ENCODE measurements at places on chromosomes 1 and 21.
A peak's percentile ranks its signal among the peaks of the same experiment; 100 is the strongest.

GRCh38 chr21:42031816-42032215 lies 21.7 kb upstream of the ZBTB21 start:
- no peak for DNase-seq

GRCh38 chr1:1883092-1883873 lies 7.6 kb downstream of the GNB1 start:
- DNase-seq = no peak

DNA sequence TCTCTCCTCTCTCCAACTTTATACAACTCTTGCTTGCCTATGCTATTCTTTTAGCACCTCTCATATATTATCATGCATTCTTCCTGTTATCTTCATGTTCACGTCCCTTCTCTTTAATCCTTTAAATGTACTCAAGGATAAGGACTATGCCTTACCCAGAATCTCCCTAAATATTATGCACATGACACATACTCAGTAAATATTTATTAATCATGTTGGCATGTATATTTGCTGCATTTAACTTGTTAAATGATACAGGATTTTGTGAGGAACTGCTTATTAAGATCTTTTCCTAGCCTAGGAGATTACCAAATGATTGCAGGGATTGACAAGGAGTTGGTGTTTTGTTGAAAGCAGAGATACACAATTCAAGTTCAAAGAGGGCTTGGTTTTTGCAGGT lies 109.4 kb downstream of the RGS2 start:
- no peak for DNase-seq

- DNase-seq = no peak
These were observed 214.7 kb upstream of the NRIP1 start for GRCh38 chr21:15279482-15279881.

- peak; percentile 83 for DNase-seq
These were observed at the start of gene MARCKSL1 for GRCh38 chr1:32335790-32336590. MARCKSL1 (minus strand) TSS chr1:32336233; CDS start chr1:32336033, 200 bp downstream.

- no peak for DNase-seq
These were observed 15.2 kb downstream of the H6PD start for GRCh38 chr1:9249534-9250410.

- no peak for DNase-seq
These were observed 19.5 kb upstream of the ETV3 start for GRCh38 chr1:157157501-157158190.

GRCh38 chr21:38989379-38989744 lies 183.6 kb downstream of the ETS2 start:
- DNase-seq = no peak

DNA sequence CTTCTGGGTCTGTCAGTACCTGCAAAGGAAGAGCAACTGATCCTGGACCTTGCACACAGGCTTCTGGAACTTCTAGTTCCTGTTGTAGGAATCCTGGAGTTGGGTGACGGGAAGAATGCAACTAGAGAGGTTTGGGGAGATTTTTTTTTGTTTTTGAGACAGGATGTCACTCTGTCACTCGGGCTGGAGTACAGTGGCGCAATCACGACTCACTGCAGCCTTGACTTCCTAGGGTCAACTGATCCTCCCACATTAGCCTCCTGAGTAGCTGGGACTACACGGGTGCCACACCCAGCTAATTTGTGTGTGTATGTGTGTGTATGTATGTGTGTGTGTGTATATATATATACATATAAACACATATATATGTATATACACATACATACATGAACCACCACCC lies 18.8 kb downstream of the ENTREP3 start:
- no peak for DNase-seq

GRCh38 chr1:244087611-244088010 lies 36.5 kb downstream of the ZBTB18 start:
- DNase-seq = no peak

DNA sequence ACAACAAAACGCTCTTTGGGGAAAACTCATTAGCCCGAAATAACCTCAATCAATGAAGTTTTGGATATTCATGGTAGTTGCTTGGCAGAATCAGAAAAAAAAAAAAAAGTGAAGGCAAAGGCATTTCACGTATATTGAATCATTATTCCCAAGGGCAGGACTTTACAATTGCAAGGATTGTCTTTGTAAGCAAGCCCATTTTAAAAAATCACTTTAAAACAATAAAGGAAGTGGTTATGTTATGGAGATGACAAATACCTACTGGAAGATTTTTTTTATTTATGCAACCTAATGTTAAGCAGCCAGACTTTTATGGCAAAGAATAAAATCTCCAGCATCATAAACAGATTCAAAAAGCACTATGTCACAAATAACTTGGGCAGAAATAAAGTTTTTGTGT lies 9.3 kb downstream of the GJB4 start:
- no peak for DNase-seq

DNA sequence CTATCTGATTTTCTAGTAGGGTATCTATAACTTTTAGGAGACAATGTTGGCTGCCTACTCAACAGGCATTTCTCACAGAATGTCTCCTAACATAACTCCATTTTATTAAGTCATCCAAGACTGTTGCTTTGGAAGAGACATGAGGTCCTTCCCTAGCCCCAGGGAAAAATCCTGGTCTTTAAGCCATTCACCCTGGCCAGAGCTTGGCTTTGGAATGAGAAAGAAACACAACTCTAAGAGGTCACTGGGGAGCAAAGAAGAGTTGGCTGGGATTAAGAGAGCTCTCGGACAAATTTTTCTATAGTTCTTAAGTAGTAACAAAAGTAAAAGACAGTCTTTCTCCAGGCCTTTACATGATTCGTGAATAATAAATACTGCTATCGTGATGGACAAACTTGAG lies 57.9 kb downstream of the PCNX2 start:
- no peak for DNase-seq

DNA sequence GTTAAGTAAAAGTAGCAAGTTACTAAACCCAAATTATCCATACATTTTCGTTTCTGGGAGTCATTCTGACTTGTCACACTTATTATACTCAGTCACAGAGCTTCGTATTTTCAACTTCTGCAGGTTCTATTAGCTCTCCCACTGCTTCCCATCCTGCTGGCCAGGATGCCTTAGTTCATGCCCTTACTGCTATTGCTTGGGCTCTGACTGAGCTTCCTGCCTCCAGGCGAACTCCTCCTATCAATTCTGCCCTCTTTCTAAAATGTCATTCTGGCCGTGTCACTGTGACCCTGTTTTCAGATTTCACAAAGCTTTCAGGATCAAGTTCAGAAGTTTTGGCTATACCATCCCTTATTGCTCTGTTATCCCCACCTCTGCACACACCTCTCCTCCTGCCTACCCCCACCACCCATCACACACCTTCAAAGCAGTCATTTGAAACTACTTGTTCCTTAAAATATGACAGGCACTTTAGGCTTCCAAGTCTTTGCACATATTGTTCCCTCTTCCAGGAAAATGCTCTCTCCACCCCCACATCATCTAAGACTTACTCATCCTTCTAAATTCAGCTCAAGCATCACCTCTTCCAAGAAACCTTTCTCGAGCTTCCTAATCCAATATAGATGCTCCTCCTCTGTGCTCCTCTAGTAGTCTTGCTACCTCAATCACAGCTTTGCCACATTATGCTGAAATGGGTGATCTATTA lies 278.0 kb downstream of the BRINP2 start:
- DNase-seq = no peak

- DNase-seq = no peak
These were observed 20.7 kb upstream of the CYYR1 start for GRCh38 chr21:26593800-26594199.

GRCh38 chr1:93734999-93735398 lies 53.4 kb upstream of the BCAR3 start:
- DNase-seq = no peak

GRCh38 chr1:21662426-21663247 lies 6.5 kb downstream of the RAP1GAP start:
- DNase-seq = no peak

- DNase-seq = no peak
These were observed 160.2 kb downstream of the PSMG1 start for GRCh38 chr21:39022863-39023693.

- DNase-seq = no peak
These were observed at the start of gene ACTN2 for GRCh38 chr1:236685917-236686814. ACTN2 (plus strand) TSS chr1:236686499; CDS start chr1:236686674, 175 bp downstream.

DNA sequence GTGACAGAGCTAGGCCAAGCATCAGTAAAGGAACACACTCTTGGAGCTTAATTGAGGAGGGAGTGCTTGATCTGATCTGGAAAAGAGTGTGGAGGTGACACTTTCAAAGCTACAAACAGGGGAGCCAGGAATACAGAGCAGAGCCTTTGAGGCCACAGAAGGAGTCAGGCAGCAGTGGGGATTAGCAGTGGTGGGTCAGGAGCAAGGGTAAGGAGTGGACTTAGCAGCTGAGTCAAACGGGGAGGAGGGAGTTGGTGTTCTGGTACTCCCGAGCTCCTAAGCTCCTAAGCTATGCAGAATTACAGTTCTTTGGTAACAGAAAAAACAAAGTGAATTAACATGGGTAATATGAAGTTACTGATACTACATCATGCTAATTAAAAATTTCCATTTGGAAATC lies 14.5 kb downstream of the RAB4A start:
- DNase-seq = no peak

DNA sequence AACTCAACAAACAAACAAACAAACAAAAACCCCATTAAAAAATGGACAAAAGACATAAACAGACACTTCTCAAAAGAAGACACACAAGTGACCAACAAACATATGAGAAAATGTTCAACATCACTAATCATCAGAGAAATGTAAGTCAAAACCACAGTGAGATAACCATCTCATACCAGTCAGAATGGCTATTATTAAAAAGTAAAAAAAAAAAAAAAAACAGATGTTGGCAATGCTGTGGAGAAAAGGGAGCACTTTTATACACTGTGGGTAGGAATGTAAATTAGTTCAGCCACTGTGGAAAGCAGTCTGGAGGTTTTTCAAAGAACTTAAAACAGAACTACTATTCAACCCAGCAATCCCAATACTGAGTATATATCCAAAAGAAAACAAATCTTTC lies 94.7 kb downstream of the PLPP3 start:
- DNase-seq = no peak

GRCh38 chr1:66373157-66373591 lies 160.8 kb upstream of the SGIP1 start:
- no peak for DNase-seq

DNA sequence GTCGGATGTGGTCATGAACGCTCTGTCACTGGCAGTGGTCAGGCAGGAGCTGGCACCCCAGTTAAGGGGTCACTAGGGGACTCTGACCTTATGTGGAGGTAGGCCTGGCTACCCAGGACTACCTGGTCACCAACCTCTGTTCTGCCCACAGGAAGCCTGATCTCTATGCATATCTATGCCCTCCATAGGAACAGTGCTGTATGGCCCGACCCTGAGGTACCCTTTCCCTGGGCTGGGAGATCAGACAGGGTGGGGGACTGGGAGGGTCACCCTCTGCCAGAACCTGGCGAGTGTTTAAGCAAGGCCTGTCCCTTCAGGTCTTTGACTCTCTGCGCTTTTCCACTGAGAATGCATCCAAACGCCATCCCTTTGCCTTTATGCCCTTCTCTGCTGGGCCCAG lies 19.0 kb downstream of the CYP4B1 start:
- DNase-seq = no peak

- no peak for DNase-seq
These were observed 2.3 kb downstream of the EGLN1 start for GRCh38 chr1:231419738-231420298.

DNA sequence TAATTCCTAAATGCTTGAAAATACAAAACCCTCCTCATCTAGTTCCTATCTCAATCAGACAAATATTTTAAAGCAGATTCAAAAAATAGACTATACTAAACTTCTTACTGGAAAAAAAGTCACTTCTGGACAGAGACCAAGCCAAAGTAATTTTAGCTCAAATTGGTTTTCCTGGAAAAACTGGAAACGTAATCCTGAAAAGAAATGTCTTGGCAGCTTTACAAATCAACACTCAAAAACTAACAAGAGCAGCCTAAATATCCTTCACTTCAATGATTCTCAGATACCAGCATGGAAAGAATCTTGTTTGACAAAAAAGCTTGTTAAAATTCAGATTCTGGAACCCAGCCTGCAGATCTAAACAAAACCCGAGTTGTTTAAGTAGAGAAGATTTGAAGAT lies 9.1 kb upstream of the GPR88 start:
- DNase-seq = no peak

DNA sequence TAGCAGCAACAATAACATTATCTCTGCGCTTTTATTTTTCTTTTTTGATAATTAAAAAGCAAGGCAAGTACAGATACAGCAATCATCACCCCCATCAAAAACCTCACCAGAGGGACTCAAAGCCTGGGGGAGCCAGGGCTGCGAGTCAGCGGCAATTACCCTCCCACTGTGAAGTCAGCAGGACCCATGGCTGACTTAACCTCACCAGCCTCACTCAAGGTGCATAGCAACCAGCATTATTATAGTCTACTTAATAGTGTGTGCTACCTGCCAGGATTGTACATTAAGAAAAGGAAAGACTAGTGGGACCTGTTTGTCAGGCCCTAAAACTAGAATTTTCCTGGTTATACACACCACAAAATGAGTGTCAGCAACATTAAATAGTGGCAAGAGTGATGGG lies 28.9 kb upstream of the SERBP1 start:
- DNase-seq = no peak

GRCh38 chr21:8993943-8994639 lies 1527.3 kb upstream of the TPTE start:
- DNase-seq = no peak

- DNase-seq = no peak
These were observed 12.8 kb upstream of the KIF21B start for GRCh38 chr1:201036188-201036842.

DNA sequence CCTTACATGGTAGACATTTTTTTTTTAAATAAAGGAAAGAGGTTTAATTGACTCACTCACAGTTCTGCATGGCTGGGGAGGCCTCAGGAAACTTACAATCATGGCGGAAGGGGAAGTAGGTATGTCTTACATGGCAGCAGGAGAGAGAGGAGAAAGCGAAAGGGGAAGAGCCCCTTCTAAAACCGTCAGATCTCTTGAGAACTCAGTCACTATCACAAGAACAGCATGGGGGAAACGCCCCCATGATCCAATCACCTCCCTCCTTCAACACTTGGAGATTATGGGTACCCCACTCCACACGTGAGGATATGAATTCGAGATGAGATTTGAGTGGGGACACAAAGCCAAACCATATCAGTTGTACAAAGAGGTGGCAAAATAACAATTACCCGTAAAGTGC lies 301.7 kb downstream of the GRIK1 start:
- DNase-seq = no peak

DNA sequence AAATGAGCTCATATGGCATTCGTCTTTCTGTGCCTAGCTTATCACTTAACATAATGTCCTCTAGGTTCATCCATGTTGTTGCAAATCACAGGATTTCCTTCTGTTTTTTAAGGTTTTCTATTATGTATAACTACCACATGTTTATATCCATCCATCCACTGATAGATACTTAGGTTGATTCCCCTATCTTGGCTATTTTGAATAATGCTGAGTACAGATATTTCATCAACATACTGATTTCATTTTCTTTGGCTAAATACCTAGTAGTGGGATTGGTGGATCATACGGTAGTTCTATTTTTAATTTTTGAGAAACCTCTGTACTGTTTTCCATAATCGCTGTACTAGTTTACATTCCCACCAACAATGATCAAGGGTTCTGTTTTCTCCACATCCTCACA lies 45.0 kb downstream of the GORAB start:
- DNase-seq = no peak

GRCh38 chr1:65791801-65792668 lies 660 bp upstream of the PDE4B start:
- DNase-seq = no peak

Measured in stimulated activated CD4-positive, alpha-beta T cell treated with anti-CD3 and anti-CD28 coated beads, Interleukin-15, amount 100 ng/mL, for 1 hour (primary cell).